ENCODE measurements at places on chromosomes 1 and 21.

- DNase-seq = no peak
Measured at GRCh38 chr1:59314776-59315528, 18.1 kb downstream of the FGGY start.

DNA sequence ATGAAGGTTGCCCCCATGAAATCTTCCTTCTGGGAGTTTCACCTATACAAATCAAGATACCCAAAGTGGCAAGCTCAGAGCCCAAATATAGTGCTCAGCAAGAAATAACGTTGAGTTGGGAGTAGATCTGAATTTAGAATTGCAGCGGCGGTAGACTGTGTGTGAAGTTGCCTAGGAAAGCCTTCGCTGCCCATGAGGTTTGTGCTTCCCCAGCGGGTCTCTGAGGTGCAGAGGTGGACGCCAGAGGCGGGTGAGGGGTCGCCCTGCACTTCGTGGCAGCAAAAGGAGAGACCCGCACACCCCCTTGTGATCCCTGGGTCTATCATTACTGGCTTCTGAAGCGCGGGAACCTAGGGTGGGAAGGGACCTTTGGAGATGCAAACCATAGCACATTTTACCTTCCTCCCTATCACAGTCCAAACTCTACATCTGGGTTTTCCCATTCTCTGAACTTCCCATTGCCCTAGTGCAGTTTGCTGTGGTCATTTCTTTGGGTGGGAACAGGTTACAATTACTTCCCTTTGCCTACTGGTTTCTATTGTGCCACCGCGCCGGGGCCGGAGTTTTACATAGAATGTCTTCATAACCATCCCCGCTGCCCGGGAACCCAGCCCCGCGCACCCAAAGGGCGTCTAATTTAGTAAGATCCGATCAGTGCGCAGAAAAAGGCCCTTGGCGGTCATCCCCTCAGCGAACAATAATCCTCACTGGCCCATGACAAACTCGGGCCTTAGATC is 5.2 kb downstream of the TBX15 start:
- DNase-seq = no peak

DNA sequence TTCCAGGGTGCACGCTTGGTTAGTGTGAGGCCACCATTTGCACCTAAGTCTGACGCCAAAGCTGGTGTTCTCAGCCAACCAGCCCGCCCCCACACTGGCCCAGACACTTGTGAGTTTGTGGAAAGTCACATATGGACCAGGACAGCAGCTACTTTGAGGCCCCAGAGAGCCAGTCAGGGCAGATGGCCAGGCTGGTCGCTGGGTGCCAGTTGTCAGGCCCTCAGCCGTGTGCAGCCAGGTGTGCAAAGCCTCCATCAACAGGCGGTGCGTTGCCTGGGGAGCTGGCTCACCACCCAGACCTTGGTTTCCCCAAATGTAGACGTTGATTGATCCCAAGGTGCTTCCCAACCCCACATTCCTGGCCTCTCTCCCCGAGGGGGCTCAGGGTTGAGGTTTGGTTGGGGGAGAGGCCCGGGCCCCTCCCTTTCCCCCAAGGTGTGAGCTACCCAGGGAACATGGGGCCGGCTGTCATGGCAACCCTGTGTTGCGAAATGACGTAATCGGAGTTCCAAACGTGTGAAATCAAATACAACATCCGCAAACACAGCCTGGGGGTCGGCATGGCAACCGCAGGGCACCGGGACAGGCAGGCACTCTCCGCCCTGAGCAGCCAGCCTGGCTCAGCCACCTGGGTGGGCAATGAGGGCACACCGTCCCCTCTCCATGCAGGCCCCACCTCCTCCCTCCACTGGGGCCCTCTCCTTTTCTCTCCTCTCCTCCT is 42.2 kb upstream of the WNT4 start:
- peak; percentile 11 for DNase-seq

DNA sequence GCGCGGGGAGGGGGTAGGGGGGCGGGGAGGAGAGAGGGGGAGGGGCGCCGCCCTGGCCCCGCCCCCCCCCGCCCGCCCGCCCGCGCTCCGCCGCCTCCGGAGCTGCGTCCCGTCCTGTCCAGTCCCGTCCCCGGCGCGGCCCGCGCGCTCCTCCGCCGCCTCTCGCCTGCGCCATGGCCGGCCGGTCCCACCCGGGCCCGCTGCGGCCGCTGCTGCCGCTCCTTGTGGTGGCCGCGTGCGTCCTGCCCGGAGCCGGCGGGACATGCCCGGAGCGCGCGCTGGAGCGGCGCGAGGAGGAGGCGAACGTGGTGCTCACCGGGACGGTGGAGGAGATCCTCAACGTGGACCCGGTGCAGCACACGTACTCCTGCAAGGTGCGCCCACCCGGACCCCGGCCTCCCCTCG is at the start of gene AGRN:
TSS of gene AGRN (plus strand) at position 121 of the 405 bp plus-strand sequence. CDS start at position 174, 53 bp downstream.
- DNase-seq = peak; percentile 25

GRCh38 chr1:3614755-3615742 is 3.7 kb upstream of the MEGF6 start:
- DNase-seq = peak; percentile 16

- no peak for DNase-seq
Measured at GRCh38 chr1:17585266-17585987, 45.9 kb downstream of the ARHGEF10L start.

GRCh38 chr1:203287109-203287893 is 18.0 kb upstream of the BTG2 start:
- DNase-seq = peak; percentile 24

GRCh38 chr1:3168678-3169077 is 99.7 kb downstream of the PRDM16 start:
- no peak for DNase-seq

GRCh38 chr1:98910827-98911226 is 93.8 kb downstream of the PLPPR5 start:
- DNase-seq = no peak

GRCh38 chr1:71196685-71197084 is 115.8 kb upstream of the ZRANB2 start:
- peak; percentile 30 for DNase-seq

DNA sequence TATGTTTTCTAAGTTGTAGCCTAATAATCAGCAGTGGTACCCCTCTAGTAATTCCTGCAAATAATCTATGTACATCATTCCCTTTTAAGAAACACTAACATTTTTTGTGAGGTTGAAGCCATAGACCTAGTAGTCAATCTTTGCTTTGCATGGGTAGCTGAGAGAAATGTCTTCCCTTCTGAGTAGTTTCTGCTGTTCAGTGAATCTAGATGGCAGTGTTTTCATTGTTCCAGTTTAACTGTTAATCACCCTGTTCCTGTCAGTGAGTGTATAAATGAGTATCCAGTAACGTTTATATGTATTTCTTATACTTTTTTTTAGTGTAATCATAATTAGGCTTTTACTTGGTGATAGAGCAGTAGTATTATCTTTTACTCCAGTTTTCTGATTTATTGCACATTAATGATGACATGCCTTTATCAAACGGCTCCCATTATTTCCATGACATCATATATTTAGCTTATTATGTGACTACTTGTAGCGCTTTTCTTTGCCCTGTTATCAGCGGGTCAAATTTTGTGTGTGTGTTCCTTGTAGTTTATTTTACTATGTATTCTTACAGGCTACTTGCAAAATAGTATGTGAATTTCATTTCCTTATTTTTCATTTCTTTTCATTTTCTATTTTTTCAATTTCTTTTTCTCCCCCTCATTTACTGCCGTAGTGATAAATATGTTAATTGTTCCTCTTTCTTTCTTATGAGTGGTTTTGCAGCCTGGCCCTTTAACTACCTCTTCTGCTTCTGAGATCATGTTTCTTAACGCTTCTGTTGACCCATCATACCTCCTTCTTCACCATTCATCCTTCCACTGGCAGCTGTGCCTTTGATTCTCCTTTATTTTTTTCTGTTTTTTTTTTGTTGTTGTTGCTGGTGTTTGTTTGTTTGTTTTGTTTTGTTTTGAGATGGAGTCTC is 18.8 kb downstream of the CEP350 start:
- DNase-seq = no peak

- DNase-seq = peak; percentile 6
Measured at GRCh38 chr1:98749152-98749756, 87.7 kb downstream of the SNX7 start.

DNA sequence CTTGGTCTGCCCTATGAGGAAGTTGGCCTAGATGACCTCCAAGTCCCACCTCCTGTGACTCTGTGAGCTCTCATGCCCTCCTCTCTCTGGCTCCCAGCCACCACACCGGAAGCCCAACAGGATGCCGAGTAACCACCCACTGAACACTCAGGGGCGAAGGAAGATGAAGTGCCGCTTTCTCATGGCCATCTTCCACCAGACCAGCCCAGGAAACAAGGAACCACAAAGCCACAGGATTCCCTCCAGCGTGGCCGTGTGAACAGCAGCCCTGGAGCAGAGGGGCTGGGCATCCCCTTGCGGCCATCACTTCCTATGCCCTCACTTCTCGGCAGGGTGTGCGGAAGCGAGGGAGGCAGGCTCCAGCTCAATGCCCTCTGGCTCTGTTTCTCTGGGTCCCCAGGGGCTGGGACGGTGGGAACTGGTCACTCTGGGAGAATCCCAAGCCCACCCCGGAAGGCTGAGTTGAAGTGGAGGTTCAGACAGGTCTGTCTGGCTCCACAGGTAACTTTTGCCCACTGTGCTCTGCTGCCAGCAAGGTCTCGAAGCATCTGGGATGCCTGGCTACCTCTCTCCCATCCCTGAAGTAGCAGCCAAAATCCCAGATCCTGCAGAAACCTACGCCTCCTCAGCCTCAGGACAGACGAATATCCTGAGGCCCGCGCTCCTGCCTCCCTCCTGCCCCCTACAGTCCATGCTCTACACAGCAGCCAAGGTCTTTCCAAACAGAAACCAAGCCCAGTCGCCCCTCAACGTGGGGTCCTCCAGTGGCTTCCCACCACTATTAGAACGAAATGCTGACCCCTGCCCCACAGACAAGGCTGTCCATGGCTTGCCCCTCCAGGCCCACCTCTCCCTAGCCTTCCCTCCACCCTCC is 44.2 kb upstream of the ECE1 start:
- peak; percentile 92 for DNase-seq

DNA sequence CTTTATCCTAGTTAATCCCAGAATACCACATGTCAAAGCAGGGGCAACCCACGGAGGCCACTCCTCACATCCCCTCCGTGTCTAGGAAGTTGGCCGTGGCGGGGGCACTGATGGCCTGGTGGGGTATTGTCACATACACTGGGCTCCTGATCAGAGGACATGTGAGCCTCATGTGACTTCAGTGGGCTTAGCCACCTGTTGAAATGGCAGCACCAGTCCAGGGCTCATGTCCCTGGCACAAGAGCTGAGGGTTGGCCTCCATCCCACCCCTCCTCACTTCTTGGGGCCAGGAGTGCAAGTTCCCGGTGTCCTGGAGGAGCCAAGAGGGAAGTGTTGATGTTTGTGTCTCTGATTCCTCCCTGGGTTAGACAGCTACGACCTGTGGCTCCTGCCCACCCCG is 313.4 kb downstream of the CAMTA1 start:
- DNase-seq = no peak

DNA sequence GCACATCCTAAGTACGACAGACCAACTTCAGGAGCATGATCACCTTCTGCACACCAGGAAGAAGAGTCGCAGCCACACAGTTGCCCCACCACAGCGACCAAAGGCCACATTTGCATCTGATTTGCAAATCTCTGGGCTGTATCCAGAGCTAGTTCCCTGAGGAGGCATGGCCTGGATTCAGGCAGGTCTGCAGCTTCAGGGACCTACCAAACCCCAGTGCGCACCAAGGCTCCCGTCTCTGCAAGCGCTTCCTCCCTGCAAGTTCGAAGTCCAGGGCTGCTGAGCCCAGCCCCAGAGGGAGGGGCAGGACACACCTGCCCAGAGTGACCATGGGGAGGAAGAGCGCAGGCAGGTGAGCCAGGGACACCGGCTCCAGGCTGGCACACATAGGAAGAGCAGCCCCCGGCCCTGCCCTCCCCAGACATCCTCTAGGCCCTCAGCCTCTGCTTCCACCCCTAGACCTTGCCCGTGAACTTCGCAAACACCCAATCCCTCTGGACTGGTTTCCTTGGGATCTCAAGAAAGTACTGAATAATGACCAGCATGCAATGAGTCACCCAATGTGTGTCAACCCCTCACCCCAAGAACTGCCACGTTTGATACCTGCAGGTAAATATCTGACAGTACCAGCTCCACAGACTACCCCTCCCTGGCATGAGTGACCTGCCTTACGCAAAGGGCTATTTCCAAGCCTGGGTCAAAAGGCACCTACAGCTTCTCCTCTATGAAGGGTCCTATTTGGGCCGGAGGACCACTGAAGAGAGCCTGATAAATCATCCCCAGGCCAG is 36.8 kb downstream of the CASZ1 start:
- no peak for DNase-seq

DNA sequence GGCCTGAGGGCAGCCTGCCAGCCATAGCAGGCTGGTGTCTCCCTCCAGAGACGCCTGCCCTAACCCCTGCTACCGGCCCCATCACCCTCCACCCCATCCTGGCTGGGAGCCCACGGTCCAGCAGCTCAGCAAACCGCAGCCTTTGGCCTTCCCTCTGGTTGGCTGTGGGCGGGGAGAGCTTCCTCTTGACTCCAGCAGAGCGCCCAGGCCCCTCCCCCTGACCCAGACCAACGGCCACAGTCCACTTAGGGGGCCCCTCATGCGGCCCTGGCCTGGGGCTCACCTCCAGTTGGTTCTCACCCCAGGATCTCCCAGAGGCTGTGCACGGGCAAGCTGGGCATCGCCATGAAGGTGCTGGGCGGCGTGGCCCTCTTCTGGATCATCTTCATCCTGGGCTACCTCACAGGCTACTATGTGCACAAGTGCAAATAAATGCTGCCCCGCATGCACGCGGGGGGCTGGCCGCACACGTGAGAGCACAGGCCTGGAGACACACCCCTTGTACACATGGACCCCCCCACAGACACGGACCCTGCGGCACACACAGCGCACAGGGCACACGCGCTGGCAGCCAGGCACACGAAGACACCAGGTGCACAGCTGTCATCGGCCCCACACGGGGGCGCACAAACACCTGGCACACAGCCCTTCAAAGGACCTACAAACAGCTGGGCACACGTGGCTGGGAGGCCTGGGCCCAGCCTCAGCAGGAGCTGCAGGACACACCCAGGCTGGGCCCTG is 3.1 kb downstream of the SMIM1 start:
- DNase-seq = peak; percentile 70

DNA sequence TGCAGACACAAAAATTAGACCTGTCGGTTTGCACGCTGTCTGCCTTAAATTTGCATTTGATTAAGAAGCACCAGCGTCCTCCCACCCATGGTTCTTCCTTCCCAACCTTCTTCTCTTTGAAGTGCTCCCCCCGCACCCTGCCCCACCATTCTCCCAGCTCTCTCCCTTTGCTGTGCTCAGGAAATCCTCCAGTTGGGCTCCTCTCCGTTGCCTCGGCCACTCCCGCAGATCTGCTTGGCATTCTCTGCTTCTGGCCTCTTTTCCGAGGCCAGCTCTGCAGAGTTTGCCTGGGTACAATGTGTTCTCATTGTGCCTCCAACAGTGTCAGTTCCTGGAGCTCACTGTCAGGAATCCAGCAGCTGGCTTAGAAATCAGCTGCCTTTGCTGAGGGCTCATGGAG is 126.1 kb downstream of the NAV1 start:
- DNase-seq = no peak

- no peak for DNase-seq
Measured at GRCh38 chr1:47803815-47804501, 193.2 kb downstream of the TRABD2B start.
